ENCODE measurements at places on chromosomes 2 and 18.
A peak's percentile ranks its signal among the peaks of the same experiment; 100 is the strongest.

GRCh38 chr18:69246027-69246426 is 154.7 kb upstream of the DOK6 start:
- no peak for DNase-seq

DNA sequence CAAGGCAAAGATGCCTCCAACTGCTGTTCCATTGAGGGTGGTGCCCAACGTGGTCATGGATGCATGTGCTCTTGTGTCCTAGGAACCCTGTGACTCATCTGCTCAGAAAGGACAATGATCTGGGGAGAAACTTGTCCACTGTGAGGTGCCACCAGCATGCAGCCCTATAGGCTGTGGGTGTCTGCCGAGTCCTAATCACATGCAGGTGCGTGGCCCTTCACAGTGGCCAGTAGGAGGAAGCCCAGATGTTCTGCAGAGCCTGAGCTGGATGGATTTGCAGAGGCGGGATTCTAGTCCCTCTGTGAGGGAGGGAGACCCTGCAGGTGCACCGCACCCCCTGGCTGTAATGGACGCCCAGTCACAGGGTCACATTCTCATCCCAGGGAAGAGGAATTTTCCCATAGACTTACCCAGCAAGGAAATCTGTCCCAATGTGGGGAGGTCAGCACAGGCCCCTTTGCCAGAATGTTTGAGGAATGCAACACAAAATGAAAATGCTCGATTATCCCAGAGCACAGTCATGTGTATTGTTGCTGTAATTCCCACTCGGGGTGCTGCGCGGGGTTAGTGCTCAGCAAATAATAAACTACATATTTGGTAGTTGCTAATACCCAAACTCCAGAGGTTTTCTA is 13.9 kb downstream of the GDF7 start:
- DNase-seq, result no peak

GRCh38 chr2:66509326-66509811 is 74.4 kb downstream of the MEIS1 start:
- no peak for DNase-seq

- no peak for DNase-seq
Measured at GRCh38 chr18:39365836-39366485, 1800.4 kb upstream of the CELF4 start.

DNA sequence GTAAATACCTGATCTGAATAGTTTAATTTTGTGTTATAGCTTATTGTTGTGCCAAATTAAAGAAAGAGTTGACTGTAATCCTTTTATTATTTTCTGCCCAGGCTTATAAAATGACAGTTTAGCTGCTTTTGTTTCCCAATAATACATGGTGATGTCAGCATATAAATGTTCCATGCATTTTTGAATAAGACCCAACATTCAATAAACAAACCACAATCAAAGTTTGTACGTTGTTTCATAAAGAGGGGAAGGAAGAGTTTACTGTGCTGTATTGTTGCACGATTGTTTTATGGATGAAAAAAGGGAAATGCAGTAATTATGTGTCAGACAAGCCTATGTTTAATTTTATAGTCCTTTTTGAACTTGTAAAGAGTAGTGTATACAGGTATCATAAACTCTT is 177.2 kb upstream of the SCN7A start:
- DNase-seq, result no peak

GRCh38 chr2:48910961-48911360 is 155.4 kb upstream of the LHCGR start:
- DNase-seq, result no peak

GRCh38 chr18:50298443-50299284 is 11.2 kb upstream of the CXXC1 start:
- DNase-seq, result no peak

- DNase-seq, result no peak
Measured at GRCh38 chr18:2027756-2028155, 543.5 kb downstream of the METTL4 start.

DNA sequence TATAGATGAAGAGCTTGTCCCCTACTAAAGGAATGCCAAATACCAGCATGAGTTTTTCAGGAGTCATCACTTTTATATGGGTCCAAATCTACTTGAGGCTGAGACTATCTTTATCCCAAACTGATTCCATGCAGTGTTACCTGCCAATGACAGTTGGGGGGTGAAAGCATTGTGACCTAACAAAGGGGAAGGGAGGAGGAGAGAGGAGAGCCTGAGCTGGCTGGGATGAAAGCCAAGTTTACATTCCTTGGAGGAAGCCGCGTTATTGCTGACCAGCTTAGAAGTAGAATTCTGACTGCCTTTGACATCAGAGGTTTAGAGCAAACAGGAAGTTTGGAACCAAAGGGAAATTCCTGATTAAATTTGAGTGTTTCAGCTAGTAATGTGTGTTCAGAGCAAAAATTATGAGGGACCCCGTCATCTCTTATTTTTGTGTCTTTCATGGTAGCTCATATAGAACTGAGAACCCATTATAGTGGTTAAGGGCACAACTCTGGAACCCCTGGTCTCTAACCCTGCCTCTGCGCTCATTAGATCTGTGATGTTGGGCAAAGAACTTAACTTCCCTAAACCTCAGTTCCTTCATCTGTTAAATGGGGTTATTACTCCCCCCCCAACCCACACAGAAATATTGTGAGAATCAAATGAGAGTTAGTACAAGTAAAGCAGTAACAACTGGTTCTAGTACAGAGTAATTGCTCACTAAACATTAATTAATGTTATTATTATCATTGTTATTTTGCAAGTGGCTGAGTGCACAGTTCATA is 199.3 kb upstream of the EPAS1 start:
- DNase-seq, result no peak

GRCh38 chr2:58137221-58137620 is 90.6 kb downstream of the VRK2 start:
- no peak for DNase-seq

DNA sequence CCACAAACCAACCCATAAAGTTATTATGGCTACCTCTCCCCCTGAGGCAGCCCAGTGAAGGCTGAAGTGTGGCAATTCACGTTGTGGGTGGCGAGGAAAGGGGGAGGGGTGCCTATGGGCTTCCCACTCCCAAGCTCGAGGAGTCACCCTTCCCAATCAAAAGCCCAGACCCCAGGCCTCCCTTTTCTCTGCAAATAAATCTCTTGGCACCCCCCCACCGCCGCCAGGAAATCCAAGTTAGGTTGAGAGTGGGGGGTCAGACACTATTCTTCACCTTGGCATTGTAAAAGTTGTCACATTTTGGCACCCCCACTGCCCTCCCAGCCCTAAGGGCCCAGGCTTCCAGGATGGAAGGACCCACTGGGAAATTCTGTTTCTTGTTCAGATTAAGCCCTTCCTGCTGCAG is 6.9 kb downstream of the ANKRD53 start:
- no peak for DNase-seq

DNA sequence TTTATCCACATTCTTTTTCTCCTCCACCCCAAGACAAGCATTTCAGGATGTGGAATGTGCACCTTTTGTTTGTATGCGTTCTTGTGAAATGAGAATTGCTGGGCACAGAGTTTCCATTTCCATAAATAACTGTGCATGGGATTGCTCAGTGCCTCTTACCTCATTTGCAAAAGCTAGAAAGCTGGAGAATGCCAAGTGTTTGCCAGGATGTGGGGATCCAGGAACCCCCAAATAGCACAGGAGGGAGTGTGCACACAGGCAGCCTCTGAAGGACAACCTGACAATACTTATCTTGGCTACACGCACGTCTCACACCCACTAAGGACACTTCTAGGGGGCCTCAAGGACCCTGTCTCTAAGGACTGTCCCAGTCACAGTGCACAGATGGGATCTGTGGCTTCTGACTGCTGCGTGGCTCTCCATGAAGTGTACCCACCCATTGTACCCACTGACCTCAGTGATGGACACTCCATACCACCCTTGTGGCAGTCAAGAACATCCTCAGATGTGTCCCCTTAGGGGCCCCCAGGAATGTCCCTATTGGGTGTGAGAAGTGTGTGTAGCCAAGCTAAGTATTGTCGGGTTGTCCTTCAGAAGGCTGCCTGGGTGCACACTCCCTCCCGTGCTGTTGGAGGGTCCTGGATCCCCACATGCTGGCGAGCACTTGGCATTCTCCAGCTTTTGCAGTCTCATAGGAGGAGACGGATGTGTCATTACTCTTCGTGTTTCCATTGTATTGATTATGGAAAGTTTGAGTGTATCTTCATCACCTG is 38.4 kb downstream of the CAPN13 start:
- DNase-seq, result no peak

- no peak for DNase-seq
Measured at GRCh38 chr2:47520302-47520630, 117.3 kb downstream of the MSH2 start.

GRCh38 chr2:26670171-26670570 is 22.4 kb upstream of the KCNK3 start:
- no peak for DNase-seq

DNA sequence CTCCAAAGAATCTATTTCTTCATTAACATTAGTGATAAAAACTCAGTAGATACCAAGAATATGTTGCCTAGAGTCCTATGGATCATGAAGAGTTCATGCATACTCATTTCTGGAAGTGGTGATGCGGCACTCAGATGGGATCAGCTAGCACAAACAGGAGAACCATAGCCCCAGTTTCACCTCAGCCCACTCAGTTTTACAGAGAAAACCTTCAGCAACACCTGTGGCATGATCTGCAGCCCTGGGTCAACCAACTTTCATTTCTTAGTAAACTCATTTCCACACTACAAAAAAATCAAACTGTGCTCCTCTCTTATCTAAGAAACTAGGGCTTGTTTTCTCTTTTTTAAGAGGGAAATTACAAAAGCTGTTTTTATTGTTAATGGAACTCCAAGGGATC is 569.4 kb downstream of the CCDC85A start:
- no peak for DNase-seq

- DNase-seq, result no peak
Measured at GRCh38 chr18:36809590-36810381, 19.0 kb downstream of the TPGS2 start.

- no peak for DNase-seq
Measured at GRCh38 chr2:196719110-196719872, 79.8 kb downstream of the CCDC150 start.

- no peak for DNase-seq
Measured at GRCh38 chr2:10022041-10022421, 21.3 kb upstream of the KLF11 start.

- no peak for DNase-seq
Measured at GRCh38 chr18:573385-573784, 6.8 kb upstream of the CETN1 start.

DNA sequence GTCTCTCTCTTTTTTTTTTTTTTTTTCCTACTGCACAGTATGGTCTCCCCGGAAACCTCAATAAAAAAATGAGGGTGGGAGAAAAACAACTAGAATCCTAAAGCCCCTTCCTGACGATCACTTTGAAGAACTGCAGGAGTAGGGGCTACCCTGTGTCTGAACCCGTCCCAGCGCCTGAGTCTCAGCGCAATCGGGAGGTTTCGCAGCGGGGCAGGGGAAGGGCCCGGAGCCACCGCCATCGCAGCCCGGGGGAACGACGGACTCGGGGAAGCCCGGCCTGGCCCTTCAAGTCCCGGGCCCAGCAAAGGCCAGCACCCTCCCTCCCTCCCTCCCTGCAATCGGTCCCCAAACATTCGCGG is 411 bp downstream of the NARS1 start:
- DNase-seq, result no peak

DNA sequence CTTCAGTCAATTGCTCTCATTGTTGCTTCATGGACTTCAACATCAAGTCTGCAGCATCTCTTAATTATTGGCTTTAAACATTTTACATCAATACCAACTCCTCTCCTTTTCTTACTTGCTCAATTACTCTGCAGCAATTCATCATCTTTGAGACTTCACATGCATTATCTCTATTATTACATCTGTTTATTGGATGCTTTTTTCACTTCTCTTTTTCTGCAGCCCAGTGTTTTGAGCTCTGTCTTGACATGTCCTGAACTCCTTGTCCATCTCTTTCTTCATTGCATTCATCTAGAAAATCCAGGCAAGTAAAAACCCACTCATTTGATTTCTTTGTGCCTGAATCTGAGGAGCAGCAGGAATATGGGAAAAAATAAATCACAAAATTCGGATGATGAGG is 647.9 kb downstream of the PLCL1 start:
- DNase-seq, result no peak

- no peak for DNase-seq
Measured at GRCh38 chr2:234861841-234862735, 89.7 kb upstream of the SH3BP4 start.

- no peak for DNase-seq
Measured at GRCh38 chr2:174486563-174487107, at the start of gene GPR155. Gene GPR155 (minus strand): TSS chr2:174487029. CDS start chr2:174481956, 5,073 bp downstream.

GRCh38 chr18:44766450-44766849 is 85.8 kb downstream of the SETBP1 start:
- no peak for DNase-seq

DNA sequence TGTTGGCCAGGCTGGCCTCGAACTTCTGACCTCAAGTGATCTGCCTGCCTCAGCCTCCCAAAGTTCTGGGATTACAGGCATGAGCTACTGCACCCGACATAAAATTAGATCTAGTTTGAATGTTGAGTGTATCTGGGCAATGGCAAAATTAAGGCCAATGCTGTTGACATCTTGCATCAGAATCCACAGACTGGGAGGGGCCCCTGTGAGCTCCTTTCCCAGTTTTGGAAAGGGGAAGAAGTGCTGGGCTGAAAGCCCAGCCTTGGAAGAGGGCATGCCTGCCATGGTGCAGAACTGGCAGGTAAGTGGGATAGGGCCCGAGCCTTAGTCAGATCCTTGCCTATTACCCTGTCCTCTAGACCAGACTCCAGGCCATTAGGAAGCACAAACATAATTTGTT is 4.5 kb upstream of the MYOM1 start:
- no peak for DNase-seq

DNA sequence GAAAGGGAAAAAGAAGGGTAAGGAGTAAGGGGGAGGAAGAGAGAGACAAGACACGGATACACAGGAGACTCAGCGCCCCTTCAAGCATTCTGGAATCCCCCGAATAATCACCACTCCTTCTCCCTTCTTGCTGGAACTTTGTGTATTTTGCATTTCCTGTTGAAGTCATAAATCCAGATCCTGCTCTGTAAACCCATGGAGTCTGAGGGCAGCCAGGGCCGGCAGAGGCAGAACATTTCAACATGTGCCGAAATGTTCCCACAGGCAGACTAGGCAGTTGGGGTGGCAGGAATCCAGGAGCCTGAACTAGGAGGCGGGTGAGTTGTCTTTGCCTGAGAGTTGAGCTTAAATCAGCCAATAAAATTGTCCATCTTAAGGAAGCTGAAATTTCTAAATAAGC is 193.1 kb downstream of the SH3RF3 start:
- DNase-seq, result no peak

GRCh38 chr2:10266133-10266620 is 36.5 kb upstream of the HPCAL1 start:
- no peak for DNase-seq

- no peak for DNase-seq
Measured at GRCh38 chr2:170206805-170207407, 29.0 kb downstream of the MYO3B start.

GRCh38 chr2:218419630-218420216 is 800 bp downstream of the VIL1 start:
- no peak for DNase-seq

DNA sequence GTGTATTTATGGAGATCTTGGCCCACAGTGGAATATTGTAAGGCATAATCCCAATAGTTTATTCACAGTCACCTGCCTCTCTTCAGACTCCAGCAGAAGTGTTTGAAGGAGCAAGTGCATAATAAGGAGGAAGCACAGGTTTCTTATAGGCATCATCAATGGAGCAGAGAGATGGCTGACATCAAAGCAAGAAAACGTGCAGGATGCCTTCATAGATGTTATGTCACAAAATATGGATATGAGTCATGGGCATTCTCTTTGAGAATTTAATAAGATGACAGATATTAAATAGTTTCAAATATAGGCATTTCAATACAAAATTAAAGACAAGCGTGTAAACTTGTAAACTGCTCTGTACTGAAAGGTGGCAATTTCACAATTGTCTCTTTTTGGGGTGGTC is 4.0 kb upstream of the RND3 start:
- no peak for DNase-seq

- DNase-seq, result peak; percentile 25
Measured at GRCh38 chr2:23925702-23926289, 1.1 kb downstream of the ATAD2B start.
